Heart left ventricle (tissue), 16 donors: ENCODE measurements at places on chromosomes 1 and 21.

DNA sequence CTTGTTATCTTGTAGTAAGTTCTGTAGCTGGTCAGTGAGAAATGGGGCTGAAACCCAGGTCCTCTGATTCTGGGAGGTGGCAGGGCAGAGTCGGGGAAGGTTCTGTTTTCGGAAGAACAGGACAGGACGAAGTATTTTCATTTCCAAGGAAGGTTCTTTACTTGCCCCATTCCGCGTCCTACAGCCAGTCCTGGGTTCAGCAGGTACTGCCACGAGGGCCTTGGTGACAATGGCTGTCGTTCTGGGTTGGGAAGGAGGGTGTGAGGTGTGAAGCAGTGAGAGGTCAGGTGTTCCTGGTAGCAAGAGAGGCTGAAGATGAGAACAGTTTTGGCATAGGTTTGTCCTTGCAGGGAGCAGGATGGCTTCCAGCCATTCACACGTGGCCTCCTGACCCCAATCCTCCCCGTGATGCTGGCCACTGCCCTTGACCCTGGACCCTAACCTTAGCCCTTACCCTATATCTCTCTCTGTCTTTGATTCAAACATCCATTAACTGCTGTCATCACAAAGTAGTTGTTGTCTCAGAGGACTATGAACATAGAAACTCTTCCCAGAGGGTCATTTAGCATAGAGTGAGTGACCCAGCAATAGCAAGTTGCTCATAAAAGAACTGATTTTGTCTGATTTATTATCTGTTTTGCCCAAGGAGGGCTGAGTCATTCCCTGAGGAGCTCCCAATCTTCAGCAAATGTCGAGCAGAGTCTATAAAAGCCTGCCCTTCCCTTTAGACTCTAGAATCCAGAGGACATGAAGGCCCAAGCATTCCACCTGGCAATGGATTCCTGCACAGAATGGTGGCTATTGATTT is 25.0 kb downstream of the VASH2 start:
- no peak for DNase-seq

GRCh38 chr1:223259462-223259861 is 104.5 kb downstream of the SUSD4 start:
- DNase-seq: no peak

- no peak for DNase-seq
Observed at GRCh38 chr1:219927956-219928790, at the start of gene SLC30A10. Gene SLC30A10 (minus strand): TSS chr1:219928557. CDS start chr1:219928440, 117 bp downstream.

DNA sequence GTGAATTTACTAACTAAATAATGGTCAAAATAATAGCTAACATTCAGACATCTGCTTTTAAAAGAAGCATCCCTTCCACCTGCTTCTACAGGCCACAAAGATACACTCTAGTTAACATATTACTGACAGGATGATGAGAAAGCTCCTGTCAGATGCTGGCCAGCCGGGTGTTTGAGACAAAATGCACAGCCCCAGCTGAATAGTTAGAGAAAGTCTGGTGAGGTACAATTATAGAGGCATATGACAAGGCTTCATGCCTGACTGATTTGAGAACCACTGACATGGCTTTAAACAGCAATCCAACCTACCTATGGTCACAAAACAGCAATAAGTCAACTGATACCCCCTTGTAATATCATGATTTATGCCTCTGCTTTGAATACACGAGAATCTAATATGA is 137.0 kb downstream of the DENND1B start:
- no peak for DNase-seq
